Renal pelvis (tissue), 12 donors: ENCODE measurements at places on chromosomes 1 and 21. TPM values are rescaled to one million over a fixed set of nuclear protein-coding genes. Genes with fewer than 3 reads are reported as not detected.

The PATJ gene
- polyA plus RNA-seq, result 46.4 TPM

The TEDDM1 gene
- 0.22 TPM for polyA plus RNA-seq

The LRRN2 gene
- 14.9 TPM for polyA plus RNA-seq

The OR13G1 gene
- not detected for polyA plus RNA-seq

The DARS2 gene
- 27.2 TPM for polyA plus RNA-seq

The GNG4 gene
- polyA plus RNA-seq, result 3.1 TPM

The SPSB1 gene
- polyA plus RNA-seq, result 11.1 TPM

The ATP1A2 gene
- polyA plus RNA-seq, result 4.5 TPM

The ATP5PB gene
- polyA plus RNA-seq, result 399 TPM

DNA sequence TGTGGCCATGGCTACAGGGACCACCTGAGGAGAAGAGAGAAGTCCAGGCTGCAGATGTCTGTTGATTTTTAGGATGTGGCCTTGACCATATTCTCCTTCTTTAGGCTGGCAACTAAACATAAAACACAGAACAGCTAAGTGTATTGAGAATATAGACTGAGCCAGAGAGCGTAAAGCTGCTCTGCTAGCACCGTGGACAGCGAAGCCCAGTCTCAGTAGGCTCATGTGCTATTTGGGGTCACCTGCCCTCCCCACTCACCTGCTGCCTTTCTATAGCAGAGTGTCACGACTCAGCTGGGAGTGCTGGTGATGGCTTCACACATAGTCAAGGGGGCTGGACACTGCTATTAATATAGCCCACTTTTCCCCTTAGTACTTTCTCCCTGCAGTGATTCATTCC is 278.5 kb downstream of the KCNH1 start:
- DNase-seq, result peak; percentile 4

DNA sequence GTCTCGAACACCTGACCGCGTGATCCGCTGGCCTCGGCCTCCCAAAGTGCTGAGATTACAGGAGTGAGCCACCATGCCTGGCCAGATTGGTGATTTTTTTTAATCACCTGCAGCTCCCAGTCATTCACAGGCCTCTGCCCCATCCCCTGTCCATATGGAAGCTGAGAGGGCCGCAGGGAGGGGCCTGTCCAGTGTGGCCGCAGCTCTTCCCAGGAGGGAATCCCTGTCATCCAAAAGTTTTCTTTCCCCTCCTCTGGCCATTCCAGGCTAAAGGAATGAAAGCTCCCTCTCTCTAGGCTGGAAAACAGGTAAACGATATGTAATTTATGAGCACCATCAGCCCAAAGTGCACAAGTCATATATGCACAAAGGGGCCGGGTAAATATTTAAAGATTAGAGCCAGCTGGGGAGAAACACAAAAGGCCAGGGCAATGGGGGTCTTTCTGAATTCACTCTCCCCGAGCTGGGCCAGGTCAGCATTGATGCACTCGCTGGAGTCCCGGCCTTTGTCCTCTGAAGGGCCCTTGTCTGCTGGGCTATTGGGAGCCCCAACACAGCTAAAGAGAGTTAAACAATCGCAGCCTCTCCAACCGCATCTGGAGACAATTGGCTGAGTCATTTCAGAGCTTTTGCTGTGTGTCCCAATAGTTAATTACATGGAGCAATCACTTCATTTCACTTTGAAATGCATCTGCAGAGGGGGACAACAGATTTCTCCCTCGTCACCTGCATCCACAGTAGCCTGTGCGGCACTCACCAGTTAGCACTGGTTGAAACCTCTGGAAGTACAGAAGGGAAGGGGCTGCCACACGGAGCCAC is 3.8 kb upstream of the HES3 start:
- no peak for DNase-seq

- no peak for DNase-seq
Observed at GRCh38 chr21:18298228-18298627, 53.6 kb downstream of the CHODL start.

DNA sequence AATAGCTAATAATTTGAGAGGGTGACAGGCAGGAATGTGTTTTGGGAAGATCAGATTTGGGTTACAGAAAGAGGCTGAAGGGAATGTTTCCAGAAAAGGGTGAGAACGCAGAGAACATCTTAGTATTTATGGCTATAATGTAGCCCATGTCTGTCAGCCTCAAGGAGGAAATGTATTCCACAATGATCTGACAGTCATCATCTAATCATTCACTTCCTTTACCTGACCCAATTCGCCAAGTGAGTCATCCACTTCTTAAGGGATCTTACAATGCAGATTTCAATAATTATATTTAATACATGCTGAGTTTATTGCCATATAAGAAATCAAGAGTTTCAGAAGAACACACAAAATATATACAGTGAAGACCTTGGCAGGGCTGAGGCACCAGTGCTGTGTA is 10.8 kb downstream of the TRIM45 start:
- no peak for DNase-seq

DNA sequence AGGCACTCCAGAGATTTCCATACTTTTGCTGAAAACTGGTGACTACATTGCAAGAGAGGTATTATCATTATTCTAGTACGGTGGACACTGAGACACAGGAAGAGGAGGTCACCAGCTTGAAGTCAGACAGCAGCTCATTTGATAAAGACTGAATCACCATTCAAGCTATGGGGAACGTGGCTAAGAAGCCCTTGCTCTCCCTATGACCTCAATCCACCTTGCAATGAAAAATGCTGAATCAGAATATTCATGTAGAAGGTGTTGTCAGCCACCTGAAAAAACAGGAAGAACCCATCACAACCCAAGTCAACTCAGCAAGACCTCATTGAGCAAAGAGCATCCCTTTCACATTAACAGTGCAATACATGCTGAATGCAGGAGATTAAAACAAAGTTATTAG is 59.0 kb upstream of the FGGY start:
- no peak for DNase-seq

- peak; percentile 30 for DNase-seq
Observed at GRCh38 chr1:23751050-23751814, 8.0 kb downstream of the ELOA start.

GRCh38 chr1:227941509-227942020 is 6.2 kb downstream of the WNT9A start:
- no peak for DNase-seq

- DNase-seq, result no peak
Observed at GRCh38 chr1:938711-939489, 15.2 kb downstream of the SAMD11 start.

DNA sequence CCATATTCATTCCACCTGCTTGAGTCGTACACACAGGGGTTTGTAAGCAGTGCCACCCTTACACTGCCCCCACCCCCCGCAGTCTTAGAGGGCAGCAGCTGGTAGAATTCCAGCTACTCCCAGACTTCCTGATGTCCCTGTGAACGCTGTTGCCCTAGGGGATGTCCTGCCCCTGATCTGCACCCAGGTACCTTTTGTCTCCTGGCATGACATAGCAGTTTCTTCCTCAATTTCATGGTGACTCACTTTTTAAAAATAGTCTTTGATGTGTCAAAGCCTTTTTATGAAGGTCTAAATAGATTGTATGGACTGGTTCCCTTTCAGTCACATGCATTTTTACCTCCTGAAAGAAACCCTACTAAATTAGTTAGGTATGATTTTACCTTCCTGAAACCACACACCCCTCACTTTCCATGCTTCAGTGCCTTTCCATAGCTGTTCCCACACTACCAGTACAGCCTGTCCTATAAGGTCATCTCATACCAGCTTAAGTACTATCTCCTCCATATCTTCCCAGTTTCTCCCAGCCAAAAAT is 76.4 kb downstream of the ST3GAL3 start:
- DNase-seq, result no peak

DNA sequence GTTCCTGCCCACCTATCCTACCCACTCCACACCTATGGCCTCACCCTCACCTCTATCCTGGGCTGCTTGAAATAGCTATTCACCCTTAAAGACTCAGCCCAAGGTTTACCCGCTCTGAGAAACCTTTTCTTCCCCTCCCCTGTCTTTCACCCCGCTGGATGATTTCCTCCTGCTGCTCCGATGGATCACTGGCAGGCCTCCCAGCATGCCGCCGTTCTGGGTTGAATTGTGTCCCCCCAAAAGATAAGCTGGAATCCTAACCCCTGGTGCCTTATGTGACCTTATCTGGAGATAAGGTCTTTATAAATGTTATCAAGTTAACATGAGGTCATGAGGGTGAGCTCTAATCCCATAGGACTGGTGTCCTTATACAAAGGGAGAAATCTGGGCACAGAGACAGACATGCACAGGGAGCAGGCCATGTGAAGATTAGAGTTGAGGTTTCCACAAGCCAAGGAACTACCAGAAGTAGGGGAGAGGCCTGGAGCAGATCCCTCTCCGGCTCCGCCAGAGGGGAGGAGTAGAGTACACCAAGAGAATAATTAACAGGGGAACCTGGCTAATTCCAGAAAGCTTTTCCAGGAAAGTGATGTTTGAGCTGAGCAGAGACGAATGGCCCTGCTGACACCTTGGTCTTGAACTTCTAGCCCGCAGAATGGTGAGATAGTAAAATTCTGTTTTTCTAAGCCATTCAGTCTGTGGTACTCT is 110.0 kb upstream of the SERBP1 start:
- no peak for DNase-seq

DNA sequence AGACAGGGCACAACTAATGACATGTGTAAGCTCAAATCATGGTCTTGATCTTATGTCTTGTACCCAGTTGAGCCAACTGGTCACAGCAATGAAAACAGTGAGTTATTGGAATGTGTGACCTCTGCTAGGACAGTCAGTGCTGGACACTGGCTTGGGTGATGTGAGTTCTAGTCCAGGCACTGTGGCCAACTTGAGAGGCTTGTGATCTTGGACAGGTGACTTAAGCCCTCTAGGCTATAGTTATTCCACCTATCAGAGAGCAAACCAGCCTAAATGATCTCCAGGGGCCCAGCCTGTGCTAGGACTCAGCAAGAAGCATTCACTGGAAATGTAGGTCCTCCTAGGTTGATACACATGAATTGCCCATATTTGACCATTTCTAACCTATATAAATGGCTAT is 1.1 kb downstream of the KCNE2 start:
- DNase-seq, result no peak

GRCh38 chr1:24385160-24385940 is 28.2 kb downstream of the STPG1 start:
- DNase-seq, result no peak
